A172 (cell line): ENCODE measurements at places on chromosomes 2 and 18. TPM values are rescaled to one million over a fixed set of nuclear protein-coding genes. Genes with fewer than 3 reads are reported as not detected.

Gene DYSF
- total RNA-seq, result 10.6 and 13.6 TPM in 2 replicates

Gene HOXD12
- not detected in 2 replicates for total RNA-seq

- DNase-seq, result no peak
These were observed 399.3 kb downstream of the LRATD1 start for GRCh38 chr2:15031745-15032240.

GRCh38 chr18:55738483-55739114 lies 150.6 kb upstream of the TCF4 start:
- no peak for DNase-seq
